HS-5 (cell line): ENCODE measurements at places on chromosomes 1 and 21.

DNA sequence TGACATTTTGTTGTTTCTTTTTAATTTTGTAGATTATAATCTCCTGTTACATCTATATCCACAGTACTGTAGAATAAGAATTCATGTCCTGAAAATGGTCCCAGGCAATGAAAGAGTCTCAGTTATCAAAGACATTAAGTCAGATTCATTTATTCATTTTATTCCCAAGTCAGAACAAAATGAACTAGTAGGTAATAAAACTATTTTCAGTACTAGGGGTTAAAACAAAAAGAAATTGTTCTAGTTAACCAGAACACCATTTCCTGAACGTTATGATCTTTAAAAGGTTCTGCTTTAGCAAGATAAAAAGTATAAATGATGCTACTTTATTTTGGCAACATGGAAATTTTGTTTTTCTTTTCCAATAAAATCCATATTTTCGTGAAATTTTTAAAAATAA lies 6.8 kb upstream of the DYNLT5 start:
- DNase-seq: no peak

GRCh38 chr1:200369131-200369530 lies 40.7 kb downstream of the ZNF281 start:
- no peak for DNase-seq

DNA sequence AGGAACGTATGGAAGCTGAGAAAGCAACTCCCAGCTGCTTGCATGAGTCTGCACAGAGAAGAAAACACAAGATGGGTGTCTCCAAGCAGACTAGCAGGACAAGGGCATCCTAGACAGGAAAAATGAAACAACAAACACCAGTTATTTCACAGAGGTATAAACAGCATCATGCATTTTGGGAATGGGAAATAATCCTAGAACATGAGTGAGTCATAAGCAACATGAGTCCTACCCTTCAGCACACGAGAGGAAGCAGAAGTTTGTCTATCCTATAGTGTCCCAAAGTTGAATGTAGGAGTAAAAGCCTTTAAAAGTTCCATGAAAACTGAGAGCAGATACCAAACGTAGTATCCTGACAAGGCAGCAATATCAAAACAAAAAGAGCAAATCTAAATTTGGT lies 11.3 kb upstream of the FRRS1 start:
- no peak for DNase-seq

GRCh38 chr1:84069236-84069845 lies 70.4 kb upstream of the TTLL7 start:
- no peak for DNase-seq

GRCh38 chr1:44035726-44036408 lies 4.6 kb upstream of the SLC6A9 start:
- no peak for DNase-seq

DNA sequence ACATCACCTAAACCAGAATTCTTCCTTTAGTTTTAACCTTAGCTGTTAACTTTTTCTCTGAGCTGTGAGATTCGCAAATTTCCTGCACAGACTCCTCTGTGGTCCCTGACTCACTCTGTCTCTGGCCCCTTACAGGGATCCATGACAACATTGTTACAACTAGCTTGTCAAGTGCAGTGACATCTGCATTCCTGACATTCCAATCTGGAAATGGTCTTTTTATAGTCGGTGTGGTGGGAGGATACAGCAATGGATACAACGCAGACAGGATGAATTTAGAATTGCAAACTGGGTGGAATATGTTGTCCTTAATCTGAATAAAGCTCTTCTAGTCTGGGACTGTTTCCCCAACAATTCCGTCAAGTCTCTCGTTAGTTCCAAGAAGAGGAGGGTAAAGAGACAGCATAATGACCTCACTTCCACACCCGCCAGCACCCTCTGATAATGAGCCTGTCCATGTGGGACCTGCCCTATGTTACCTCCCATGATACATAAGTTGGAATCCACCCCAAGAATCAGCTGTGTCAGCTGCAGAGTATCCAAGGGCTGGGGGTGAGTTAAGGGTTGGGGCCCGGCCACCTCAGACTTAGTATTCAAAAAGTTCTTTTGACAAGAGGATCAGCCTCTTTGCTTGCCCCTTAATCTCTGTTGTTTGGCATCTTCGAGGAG lies 49.4 kb downstream of the ILDR2 start:
- no peak for DNase-seq

GRCh38 chr1:27301052-27301422 lies 20.9 kb upstream of the TMEM222 start:
- no peak for DNase-seq

- DNase-seq: no peak
Measured at GRCh38 chr1:84060781-84061180, 61.8 kb upstream of the TTLL7 start.

- no peak for DNase-seq
Measured at GRCh38 chr1:159880430-159880829, 18.0 kb upstream of the VSIG8 start.

DNA sequence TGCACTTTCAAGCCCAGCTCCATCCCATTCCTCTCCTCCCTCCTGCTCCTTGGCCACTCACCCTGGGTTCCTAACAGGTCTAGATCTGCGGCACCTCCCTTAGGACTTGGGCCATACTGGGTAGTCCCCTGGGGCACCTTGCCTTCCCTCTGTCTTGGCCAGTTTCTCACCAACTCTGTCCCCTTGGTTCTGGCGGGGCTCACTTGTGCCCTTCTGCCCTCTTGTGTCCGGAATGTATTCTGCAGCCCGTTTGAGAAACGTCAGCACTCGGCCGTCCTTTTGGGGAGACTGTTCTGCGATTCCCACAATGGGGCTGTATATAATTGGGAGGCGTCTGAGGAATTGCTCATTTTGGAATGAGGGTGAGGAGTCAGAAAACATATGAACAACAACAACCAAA lies 162.4 kb downstream of the ZSCAN20 start:
- no peak for DNase-seq

DNA sequence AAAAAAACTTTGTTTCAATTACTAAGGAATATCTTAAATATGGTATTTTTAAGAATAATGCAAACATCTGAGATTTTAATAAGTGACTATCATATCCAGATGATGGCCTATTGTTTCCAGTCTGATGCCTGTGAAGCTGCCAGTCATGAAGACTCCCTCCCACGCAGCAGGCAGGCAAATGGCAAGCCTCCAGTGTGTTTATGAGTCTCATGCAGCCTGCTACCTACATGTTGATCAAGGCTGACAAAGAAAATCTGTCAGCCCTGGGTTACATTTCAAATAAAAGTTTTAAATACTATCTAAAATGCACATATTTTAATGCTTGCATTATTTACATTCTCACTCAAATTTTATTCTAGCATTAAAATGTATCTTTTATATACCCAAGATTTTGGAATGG lies 137.6 kb upstream of the RNPC3 start:
- DNase-seq: no peak

DNA sequence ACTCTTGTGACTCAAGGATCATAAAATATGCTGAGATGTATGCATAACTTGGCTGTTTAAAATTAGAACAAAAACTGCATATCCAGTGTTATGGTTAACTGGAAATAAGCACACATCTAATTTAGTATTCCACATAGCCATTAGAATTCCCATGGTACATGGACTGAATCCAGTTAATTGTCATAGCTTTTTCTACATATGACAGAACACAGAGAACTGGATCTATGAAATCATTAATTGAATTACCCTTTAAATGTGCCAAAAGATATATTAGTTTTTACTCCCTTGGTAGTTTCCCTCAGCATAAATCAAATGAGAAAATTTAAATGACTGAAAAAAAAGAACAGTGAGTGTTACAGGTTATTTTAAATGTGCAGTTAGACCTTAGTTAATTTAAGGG lies 395.9 kb downstream of the NCAM2 start:
- no peak for DNase-seq

GRCh38 chr1:24898152-24898908 lies 31.7 kb downstream of the RUNX3 start:
- no peak for DNase-seq

DNA sequence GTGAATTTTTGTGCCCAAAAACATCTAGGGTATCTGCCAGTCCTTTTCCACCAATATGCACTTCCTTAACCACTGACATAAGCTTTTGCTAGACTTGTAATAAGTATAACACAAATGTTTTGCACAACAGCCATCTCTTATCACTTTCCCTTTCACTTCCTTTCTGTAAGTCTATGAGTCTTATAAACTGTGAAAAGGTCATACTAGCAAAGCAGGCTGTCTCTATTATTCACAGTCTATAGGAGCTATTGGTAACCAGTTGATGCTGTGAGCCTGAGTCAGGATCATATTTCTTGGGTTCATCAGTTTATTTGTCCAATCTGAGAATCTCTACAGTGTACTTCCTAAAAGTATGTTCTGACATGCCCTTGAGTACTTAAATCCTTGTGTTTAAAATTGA lies 172.6 kb downstream of the CHRM3 start:
- DNase-seq: no peak

DNA sequence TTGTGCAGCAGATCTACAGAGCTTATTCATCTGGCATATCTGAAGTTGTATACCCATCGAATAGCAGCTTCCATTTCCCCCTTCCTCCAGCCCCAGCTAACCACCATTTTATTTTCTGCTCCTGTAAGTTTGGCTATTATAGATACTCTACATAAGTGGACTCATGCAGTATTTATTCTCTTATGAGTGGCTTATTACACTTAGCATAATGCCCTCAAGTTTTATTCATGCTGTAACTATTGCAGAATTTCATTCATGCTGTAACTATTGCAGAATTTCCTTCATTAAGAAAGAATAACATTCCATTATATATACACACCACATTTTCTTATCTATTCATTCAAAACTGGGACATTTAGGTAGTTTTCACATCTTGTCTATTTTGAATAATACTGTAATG lies 30.5 kb upstream of the IFI16 start:
- no peak for DNase-seq

DNA sequence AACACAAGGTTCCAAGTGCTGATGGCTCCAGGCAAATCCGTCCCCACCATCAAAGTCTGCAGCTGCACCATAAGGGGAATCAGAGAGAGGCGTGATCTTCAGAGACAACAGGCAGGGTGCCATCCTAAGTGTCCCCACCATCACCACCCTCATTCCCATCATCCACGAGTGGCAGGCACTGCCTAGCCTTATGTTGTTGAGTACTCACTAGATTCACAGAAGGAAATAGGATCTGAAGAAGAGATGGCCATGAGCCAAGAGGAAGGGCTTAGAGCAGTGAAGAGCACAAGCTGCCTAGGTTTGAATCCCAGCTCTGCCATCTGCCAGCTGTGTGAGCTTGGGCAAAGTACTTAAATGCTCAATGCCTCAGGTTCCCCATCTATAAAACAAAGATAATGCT lies 207.3 kb upstream of the CSF3R start:
- DNase-seq: no peak

- no peak for DNase-seq
Measured at GRCh38 chr1:59593798-59594790, 220.7 kb upstream of the HOOK1 start.

DNA sequence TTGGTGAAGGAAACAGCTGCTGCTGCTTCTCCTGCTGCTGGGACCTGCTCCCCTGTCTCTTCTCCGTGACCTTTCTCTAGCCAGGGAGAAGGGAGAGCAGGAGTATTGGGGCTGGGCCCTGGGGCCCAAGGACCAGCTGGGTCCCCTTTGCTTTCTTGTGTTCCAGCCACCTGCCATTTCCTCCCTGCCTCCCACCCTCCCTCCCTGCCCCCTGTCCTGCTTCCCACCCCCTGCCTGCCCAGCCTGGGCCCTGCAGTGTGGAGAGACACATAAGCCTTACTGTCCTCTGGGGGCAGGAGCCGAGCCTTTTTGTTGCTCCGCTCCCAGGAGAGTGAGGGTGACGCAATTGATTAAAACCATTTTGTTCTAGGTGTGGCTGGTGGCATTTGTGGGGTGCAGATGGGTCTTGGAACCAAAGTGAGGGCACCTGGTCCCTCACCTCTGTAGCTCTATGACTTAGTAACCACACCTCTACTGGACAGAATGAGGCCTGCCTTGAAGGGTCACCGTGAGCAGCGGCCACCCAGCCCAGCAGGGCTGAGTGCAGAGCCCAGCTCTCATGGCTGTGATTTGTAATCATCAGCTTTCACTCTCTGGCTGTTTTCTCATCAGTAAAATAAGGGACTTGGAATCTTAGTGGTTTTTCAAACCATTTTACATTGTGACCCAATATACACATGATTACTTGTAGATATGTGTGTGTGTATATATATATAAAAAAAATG lies 13.9 kb upstream of the TMEM222 start:
- DNase-seq: no peak

GRCh38 chr21:35508139-35508888 lies 459.2 kb upstream of the RUNX1 start:
- peak; percentile 65 for DNase-seq

GRCh38 chr1:218408942-218409341 lies 63.8 kb downstream of the TGFB2 start:
- no peak for DNase-seq

GRCh38 chr1:22319608-22320007 lies 132.0 kb upstream of the ZBTB40 start:
- DNase-seq: no peak

GRCh38 chr21:46158666-46159300 lies 3.4 kb upstream of the FTCD start:
- no peak for DNase-seq

GRCh38 chr1:69862906-69863305 lies 295.2 kb downstream of the LRRC7 start:
- no peak for DNase-seq

DNA sequence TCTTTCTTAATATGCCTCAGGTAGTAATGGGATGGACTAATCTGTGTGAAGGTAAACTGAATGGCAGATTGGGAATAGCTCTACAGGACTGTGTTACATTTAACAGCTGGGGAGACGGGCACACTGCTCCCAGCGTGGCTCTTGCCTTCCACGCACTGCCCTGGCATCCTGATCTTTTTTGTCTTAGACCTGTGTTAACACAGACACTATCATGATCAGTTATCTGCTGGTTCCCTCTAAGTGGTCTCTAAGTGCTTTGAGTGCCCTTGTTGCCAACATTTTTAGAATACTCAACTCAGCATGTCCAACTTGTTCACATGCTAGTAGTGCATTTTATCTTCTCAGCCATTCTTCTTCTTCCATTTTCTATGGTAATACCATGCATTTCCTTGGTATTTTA lies 208.1 kb downstream of the RYR2 start:
- no peak for DNase-seq

DNA sequence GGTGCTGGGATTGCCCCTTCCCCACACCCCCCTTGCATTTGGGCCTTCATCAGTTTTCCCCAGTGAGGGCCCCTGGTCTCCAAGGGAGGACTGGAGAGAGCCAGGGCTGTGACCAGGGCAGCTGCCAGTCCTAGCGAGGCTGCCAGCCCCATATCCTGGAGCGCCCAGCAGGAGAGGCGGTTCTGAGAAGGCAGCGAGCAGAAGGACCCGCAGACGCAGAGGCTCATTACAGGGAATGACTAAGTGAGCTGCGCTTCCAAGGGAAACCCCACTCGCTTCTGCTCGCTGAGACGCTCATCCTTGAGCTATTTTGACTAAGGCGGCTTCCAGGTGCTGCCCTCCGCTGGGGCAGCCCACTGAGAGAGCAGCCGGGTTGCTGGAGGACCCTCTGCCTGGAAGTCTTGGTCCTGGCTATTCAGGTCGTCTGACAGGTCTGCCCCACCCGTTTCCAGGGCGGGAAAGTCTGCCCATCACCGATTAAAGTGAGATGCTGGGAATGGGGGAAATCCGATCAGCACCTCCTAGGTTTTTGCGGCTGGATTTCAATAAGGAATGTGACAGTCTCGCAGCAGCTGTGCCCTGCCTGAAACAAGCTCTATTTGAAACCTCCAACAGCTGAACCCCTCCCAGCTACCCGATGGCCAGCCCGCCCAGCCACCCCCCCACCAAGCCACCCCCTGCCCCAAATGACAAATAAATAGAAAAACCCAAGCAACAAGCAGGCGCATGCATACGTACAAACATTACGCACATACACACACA lies 2.8 kb downstream of the KCNN3 start:
- peak; percentile 18 for DNase-seq

- no peak for DNase-seq
Measured at GRCh38 chr1:182716740-182717720, 32.6 kb upstream of the RGS8 start.

GRCh38 chr1:86472767-86473166 lies 4.0 kb downstream of the CLCA1 start:
- no peak for DNase-seq
